ENCODE measurements at places on chromosomes 13 and 19.

DNA sequence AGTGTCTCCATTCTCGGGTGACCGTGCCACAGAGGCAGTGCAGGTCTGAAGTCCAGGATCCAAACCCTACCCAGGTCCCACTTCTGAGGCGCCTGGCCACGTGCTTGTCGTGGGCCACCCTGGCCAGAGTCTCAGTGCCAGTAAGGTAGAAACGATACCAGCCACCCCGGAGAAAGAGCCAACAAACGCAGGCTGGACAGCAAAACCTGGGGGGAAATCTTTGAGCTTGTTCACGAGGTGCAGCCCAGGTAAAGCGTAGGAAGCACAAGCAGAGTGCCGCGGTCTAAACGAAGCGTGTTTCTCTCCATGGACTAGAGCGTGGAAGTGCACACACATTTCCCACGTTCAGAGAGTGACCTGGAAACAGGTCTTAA lies 95.6 kb downstream of the ATP11A start:
- DNase-seq: no peak

DNA sequence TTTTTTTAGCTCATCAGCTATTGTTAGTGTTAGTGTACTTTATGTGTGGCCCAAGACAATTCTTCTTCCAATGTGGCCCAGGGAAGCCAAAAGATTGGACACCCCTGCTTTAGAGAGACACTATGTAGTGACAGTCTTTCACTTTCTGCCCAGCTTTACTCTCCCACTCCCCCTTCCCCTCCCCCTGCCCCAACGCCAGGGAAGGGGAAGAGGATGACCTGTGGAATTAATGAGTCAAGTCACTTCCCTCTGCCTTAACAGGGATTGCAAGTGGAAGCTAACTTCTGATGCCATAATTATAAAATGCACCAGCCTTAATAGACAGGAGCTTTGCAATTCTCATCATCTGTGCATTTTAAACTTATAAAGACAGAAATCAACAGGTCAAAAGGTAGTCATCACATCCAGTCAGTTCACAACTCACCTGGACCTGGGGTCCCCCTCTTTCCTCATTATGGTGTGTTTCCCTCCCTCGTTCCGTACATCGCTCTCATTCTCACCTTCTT lies 1.6 kb downstream of the ZNF415 start:
- DNase-seq: no peak

DNA sequence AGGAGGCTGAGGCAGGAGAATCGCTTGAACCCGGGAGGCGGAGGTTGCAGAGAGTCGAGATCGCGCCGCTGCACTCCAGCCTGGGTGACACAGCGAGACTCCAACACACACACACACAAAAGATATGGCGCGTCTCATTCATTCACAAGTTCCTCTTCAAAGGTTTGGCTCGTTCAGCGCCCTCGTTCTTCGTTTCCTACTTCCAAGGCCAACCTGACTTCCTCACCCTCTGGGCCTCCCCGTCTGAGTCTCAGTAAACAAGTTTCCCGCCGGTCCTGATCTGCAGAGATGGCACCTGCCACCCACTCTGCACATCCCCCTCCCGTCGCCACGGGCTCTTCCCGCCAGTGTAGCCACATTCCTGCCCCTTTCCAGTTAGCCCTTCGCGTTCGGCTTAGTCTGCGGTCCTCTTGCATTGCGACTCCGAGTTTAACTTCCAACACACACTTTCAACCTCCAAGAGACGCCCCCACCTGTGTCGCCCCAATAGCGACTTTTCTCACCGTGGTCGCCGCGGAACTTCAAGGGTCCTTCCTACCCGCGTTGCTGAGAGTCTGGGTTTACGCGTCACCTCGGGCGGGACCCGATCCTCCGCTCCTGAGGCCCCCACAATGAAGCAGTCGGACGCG lies 1.3 kb upstream of the BSG start:
- DNase-seq: no peak

- peak; percentile 86 for DNase-seq
Measured at GRCh38 chr19:11963566-11964355, 1.1 kb upstream of the ZNF763 start.

- no peak for DNase-seq
Measured at GRCh38 chr19:1016647-1017114, 4.2 kb downstream of the TMEM259 start.

DNA sequence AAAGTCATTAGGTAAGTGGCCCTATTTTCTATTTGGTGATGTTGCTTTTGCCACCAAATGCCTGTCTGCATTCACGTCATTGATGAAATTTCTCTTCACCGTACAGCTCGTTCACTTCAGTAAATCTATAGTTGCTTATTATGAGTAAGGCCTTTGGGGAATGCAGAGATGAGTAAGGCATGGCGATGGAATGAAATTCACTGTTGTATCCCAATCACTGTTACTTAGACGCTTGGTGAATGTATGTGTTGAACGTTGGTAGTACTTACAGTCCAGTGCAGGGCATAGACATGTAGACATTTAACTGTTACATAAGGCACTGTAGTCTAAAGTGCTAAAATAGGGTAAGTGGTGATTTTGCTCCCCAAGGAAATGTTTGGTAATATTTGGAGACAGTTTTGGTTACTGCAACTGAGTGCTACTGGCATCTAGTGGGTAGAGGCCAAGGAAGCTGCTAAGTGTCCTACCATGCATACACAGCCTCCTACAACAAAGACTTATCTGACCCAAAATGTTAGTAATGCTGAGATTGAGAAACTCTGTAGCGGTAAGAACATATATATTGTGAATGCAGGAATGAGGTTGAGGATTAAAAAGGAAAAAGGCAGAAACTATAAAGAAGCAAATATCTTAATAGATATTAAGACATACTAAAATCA lies 5.8 kb downstream of the AKAP11 start:
- DNase-seq: no peak

DNA sequence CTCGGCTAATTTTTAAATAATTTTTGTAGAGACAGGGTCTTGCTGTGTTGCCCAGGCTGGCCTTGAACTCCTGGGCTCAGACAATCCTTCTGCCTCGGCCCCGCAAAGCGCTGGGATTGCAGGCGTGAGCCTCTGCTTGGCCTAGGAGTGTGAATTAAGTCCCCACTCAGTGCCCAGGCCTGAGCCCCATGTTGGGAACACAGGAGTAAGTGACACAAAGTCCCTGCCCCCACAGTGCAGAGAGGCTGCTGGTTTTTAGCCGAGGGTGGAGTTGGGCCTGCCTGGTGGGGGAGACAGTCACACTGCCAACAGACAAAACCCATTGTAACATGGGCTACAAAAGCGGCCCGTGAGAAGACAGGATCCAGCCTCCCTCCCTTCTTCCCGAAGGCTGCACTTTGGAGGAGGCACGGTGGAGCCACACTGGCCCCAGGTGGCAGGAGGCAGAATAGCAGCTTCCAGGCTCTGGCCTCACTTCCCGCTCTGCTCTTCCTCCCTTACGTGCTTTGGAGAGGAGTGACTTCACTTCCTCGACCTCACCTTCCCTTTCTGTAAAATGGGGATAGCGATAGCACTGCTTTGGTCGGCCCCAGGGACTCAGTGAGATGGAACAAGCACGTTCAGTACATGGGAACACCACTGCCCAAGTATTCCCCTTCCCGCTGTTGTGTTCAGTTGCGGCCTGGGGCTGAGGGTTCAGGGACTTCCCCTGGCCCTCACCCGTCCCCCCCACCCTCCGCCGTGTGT lies 15.2 kb upstream of the EHD2 start:
- DNase-seq: no peak

- DNase-seq: no peak
Measured at GRCh38 chr13:47112205-47112902, 215.5 kb upstream of the HTR2A start.

GRCh38 chr13:22201375-22201925 lies 530.6 kb downstream of the FGF9 start:
- DNase-seq: no peak

DNA sequence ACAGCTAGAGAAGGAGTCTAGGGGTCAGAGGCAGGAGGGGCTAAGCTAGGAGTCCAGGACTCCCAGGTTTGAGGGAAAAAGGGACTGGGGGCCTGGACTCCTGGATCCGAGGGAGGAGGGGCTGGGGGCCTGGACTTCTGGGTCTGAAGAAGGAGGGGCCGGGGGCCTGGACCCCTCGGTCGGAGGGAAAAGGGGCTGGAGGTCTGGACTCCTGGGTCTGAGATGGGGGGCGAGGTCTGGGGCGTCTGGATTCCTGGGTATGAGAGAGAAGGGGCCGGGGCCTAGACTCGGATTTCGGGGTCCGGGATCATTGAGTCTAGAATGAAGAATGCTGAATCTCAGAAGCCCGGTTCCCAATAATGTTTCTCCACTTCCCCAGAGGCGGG lies 18.5 kb downstream of the BRSK1 start:
- no peak for DNase-seq

- DNase-seq: no peak
Measured at GRCh38 chr13:64075543-64076271, 2660.1 kb upstream of the PCDH20 start.

DNA sequence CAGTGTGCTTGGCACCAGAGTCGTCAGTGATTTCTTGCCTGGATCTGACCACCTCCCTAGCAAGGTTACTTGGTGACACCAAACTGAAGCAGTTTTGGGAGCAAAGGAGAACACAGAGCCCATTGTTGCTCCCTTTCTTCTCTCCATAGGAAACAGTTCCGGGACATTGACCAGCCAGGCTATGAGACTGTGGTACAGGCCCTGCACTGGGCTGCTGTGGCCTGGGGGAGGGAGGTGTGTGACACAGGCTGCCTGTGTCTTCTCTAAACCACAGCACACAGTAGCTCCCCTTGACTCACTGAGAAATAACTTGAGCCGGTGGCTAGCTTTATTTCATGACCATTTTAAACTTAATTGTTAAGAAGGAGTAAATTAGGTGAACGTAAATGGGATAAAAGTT lies 214.8 kb upstream of the UBL3 start:
- DNase-seq: no peak

DNA sequence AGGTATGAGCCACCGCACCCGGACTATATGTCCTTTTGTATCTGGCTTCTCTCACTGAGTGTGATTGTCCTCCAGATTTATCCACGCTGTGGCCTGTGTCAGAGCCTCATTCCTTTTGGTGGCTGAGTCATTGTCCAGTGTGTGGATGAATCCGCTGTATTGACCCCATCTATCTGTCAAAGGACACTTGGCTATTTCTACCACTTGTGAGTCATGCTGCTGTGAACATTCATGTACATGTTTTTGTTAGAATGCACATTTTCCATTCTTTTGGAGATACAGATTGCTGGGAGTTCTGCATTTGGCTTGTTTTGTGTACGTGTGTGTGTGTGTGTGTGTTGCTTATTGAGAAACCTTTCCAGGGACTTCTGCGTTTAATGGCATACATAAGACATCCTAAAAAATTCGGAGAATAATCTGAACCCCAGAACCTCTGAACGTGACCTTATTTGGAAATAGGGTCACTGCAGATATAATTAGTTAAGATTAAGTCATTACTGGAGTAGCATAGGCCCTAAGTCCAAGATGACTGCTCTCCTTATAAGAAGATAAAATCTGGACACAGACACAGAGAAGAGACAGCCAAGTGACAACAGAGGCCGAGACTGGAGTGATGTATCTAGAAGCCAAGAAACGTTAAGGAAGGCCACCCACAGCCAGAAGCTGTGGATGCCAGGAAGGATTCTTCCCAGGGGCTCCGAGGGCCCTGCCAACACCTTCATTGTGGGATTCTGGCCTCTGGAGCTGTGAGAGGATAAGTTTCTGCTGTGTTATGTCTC lies 4.9 kb upstream of the GIPC3 start:
- no peak for DNase-seq

DNA sequence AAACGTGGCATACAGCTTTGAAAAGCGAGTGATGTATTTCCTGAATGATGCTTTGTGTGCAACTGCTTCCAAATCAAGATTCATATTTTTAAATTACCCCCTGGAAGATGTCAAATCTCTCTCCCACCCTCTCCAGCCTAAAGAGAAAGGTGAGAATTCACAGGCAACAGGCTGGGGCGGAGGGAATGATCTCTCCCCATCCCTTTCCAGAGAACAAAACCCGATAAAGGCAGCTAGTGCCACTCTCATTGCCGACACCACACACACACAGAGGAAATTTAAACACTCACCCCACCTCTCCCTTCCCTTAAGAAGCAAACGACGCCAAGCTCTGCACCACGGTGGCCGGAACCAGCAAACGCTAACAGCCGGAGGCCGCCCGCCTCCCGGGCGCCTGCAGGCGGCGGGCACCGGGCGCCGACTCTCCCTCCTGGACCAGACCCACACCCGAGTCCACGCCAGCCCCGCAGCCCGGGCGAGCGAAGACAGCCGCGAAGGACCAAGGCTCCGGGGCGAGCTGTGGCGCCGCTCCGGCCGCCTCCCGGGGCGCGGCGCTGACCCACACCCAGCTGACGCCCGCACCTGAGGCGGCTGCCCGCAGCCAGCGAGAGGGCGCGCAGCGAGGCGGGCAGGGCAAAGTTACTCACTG lies 477 bp downstream of the LNX2 start:
- DNase-seq: no peak

GRCh38 chr13:72952529-72953141 lies 106.2 kb upstream of the KLF5 start:
- DNase-seq: no peak
